Left lobe of liver (tissue), 2 donors: ENCODE measurements at places on chromosomes 12 and 14. TPM values are rescaled to one million over a fixed set of nuclear protein-coding genes. Genes with fewer than 3 reads are reported as not detected.

DNA sequence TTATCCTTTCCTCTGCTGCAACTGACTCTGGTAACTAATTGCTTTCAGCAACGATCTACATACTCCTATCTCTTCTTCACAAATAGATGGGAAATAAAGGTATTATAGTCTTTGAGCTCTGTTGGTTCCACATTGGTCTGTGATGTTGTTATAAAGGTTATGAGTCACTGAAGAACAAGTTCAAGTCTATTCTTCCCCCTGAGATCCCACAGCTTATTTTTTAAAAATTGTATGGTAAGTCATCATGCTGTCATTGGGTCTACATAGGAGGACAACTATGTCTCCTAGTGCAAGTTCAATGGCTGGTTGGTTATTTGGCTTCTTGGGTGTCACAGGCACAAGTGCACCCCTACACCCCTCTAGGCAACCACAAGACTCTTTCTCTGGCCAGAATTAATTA lies 49.6 kb upstream of the PTCSC3 start:
- DNase-seq: no peak

Gene TPPP2
- 4.6 TPM for total RNA-seq

- DNase-seq: peak; percentile 92
Observed at GRCh38 chr14:103871596-103872480, 24.5 kb upstream of the PPP1R13B start.

DNA sequence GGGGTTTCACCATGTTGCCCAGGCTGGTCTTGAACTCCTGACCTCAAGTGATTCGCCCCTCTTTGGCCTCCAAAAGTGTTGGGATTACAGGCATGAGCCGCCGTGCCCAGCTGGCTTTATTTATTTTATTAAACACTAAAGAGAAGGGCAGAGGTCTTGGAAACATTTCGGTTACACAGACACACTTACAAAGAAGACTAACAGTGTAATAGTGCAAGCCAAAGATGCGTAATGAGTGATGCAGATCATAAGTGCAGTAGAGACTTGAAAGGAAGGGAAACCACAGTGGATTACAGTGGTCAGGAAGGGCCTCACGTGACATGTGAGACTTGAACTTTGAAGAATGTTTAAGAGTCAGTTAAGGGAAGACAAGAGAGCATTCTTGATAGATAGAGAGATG lies 33.9 kb upstream of the CDK17 start:
- DNase-seq: no peak

DNA sequence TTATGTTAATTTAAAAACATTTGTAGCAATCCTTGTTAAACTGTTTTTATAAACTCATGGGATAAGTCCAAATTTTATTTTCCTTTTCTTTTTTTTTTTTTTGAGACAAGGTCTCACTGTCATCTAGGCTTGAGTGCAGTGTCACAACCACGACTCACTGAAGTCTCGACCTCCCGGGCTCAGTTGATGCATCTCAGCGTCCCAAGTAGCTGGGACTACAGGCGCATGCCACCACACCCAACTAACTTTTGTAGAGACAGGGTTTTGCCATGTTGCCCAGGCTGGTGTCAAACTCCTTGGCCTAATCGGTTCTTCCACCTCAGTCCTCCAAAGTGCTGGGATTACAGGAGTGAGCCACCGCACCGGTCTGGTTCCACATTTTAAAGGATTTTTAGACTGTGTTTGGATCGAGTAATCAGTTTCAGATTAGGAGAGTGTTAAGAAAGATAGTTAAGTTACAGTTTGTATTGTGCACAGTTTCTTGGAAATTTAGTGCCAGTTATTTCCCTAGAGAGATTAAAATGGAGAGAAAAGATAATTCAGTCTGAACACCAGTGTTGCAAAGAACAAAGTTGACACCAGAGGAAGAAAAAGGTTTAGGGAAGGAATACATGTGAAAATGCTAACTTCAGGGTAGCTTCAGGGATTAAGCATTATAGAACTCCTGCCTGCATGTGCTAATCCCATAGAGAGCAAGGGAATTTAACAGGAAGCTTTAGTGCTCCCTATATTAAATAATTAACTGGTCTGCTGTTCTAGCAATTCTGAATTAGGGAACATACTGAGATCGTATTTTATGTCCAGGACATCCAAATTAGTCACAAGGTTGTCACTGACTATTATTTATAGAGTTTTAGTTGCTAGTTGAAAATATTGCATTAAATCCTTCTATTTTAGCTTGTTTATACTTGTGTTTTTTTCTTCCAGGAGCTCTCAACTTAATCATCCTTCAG lies 10.1 kb downstream of the RAP1B start:
- no peak for DNase-seq

GRCh38 chr14:36661506-36662257 lies at the start of gene PAX9:
Gene PAX9 (plus strand): TSS chr14:36661860. CDS start chr14:36662090, 230 bp downstream.
- DNase-seq: no peak

Gene TMBIM4
- total RNA-seq: 73.2 TPM

- DNase-seq: no peak
Observed at GRCh38 chr12:116517431-116518045, 41.6 kb upstream of the MAP1LC3B2 start.

Gene SPX
- 0.23 TPM for total RNA-seq

- no peak for DNase-seq
Observed at GRCh38 chr12:28507033-28507432, 316.8 kb downstream of the CCDC91 start.

- DNase-seq: peak; percentile 66
Observed at GRCh38 chr12:8108808-8109398, 14.5 kb upstream of the CLEC4A start.

- DNase-seq: no peak
Observed at GRCh38 chr12:7075518-7075917, 15.0 kb downstream of the C1S start.

Gene CCDC38
- total RNA-seq: 0.93 TPM

Gene TMEM253
- 0.15 TPM for total RNA-seq

DNA sequence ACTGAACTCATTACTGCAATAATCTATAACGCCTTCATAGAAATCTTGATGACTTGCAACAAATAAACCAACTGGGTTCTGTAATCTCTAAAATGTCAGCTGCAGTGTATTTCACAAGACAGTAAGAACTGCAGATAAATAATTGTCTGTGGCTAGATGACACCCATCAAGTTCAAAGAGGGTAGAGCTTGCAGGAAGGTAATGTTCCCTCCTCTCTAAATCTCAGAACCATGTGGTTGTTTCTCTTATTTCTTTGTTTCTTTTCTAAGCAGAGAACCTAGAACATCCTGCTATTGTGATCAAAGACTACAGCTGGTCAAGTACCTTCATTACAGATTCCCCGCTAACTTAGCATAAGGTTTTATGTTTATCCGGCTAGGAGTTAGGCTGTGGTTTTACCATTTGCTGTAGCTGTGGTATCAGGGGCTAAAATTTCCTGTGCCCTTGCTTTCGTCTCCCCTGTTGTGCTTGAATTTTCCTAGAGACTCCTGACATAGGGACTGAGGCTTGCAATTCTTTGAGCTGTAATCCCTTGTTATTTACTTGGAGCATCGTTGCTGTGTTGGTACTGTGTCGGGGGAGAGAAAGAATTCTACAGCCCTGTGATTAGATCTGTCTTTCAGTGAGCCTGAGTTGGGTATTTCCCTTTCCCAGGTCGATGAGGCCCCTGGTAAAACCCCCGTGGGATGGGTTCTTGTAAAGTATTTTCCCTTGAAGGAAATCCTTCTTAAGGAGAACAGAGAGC lies 253.1 kb upstream of the BTG1 start:
- no peak for DNase-seq

DNA sequence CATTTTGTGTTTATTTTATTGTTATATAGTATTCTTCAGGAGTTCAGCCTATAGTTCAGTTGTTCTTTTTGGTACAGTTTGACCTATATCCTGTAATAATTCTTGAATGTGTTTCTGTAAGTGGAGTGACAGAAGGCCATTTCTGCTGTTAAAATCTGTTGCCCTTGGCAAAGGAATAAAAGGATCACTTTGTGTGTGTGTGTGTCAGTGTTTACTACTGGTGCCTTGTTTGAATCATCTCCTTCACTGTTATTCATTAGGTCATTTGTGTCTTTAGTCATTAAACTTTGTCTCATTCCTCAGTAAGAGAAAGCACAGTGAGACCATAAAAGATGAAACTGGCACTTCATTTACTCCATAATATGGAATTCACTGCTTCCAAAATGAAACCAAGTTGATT lies 130.7 kb downstream of the TMTC2 start:
- DNase-seq: no peak

Gene PRB2
- total RNA-seq: not detected

DNA sequence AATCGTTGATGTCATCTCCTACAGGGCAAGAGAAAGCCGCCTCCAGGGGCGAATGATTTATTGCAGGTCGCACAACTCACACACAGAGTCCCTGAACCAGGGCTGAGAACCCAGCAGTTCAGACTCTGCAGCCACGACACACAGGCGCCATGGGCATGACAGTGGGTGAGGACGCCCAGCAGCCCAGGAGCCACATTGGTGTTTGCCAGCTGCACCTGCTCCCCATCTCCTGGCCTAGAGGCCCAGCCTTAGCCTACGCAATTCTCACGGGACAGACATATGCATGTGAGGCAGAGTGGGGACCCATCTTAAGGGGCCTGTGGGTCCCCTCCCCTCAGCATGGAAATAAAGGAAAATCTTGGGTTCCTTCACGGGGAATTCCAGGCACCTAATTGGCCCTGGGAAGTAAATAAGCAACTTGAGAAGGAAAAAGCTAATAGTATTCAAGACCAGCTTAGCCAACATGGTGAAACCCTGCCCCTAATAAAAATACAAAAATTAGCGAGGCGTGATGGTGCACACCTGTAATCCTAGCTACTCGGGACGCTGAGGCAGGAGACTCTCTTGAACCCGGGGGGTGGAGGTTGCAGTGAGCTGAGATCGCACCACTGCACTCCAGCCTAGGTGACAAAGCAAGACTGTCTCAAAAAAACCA lies 69.3 kb downstream of the RIMBP2 start:
- no peak for DNase-seq

- DNase-seq: no peak
Observed at GRCh38 chr14:66117600-66117999, 368.6 kb upstream of the CCDC196 start.

DNA sequence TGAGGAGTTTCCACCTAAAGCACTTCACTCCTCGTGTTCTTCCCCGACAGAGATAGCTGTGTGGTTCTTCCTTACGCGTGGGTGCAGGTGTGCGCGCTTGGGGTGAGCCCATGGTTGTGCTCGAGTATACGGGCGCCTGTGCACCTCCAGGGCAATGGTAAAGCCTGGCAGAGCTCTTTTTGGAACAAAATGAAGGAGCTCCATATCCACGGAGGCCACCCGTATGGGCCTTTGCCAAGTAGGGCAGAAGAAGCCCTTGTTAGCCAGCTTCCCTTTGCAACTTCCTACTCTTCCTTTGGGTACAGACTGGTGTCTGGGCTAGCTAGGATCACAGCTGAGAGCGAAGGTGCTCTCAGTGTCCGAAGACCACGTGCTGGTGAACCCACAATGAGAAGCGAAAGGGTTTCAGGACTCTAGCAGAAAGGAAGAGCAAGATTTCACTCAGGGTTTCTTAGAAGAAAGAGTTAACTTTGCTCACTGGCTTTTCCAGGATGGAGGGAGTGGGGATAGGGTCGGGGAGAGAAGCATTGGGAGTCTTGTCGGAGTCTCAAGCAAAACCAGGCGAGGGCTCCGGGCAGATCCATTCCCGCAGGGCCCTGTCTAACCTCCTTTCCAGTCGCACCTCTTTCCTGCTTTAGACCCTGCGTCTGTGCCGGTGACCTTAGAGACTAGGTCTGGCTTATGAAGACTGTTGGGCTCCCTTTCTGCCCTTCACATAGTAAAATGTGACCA lies 960 bp upstream of the LRFN5 start:
- no peak for DNase-seq

GRCh38 chr14:36600431-36600830 lies 18.0 kb upstream of the NKX2-8 start:
- no peak for DNase-seq

Gene SALL2
- total RNA-seq: 0.68 TPM

Gene MYH7
- total RNA-seq: not detected

DNA sequence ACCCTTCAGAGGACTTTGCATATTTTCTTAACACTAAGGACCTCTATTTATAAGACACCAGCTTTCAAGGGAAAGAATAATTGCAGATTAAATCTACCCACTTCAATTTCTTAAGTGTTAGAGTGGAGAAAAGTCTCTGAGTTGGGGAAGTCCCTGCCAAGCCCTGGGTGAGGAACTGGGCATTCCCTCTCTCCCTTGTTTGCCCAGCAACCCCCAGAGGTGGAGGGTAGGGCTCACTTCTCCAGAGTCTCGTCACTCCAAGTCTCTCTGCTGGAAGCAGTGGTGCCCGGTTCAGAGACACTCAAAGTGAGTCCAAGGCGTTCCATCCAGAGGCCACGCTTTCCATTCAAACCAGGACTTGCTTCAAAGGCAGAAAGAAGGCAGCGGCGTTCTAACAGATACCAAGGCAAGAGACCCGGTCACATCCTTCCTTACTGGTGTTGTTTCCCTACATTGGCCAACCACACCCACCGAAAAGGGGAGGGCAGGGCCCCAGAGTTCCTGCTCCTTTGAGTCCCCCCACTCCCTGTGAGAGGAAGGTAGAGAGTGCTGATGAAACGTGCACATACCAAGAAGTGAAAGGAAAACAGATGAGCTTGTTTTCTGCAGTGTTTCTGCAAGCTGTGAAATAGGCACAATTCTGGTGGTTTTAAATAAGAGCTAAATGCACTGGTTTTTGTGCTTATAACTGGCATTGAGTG lies 6.1 kb upstream of the BDKRB2 start:
- DNase-seq: no peak

DNA sequence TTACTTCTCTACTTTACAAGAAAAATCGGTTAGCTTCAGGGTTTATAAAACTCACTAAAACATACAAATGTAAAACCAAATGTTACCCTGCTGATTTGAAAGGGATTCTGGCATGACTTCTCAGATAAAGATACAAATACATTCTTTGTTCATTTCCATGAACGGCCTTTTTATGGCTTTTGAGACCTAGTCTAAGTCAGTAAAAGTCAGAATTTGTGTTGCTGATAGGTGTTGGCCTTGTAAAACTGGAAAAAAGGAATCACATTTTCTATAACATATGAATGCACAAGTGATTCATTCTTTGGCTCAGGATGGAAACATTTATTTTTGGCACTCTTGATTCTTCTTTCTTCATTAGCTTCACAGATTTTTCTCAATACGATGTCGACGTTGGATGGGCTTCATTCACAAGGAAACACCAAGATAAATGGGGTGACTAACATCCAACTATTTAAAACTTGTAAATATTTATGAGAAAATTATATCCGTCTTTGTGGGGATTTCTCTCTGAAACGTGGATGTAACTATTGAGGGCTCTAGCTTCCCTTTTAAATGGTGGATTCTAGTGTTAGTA lies 27.0 kb upstream of the CPM start:
- no peak for DNase-seq

- DNase-seq: no peak
Observed at GRCh38 chr14:49092345-49092744, 493.8 kb downstream of the RPS29 start.

- DNase-seq: no peak
Observed at GRCh38 chr14:70602254-70602653, 1.8 kb upstream of the MED6 start.

- DNase-seq: no peak
Observed at GRCh38 chr12:27236498-27236897, 7.6 kb upstream of the STK38L start.

- no peak for DNase-seq
Observed at GRCh38 chr12:13090054-13090453, 13.4 kb downstream of the GSG1 start.

- DNase-seq: no peak
Observed at GRCh38 chr12:64685050-64685449, 74.2 kb downstream of the GNS start.

- no peak for DNase-seq
Observed at GRCh38 chr14:88354358-88354757, 31.1 kb upstream of the SPATA7 start.
